Effector CD8-positive, alpha-beta T cell (primary cell): ENCODE measurements at places on chromosomes 1 and 21.

GRCh38 chr1:241292973-241293372, 64.0 kb downstream of the RGS7 start:
- DNase-seq = no peak

- no peak for DNase-seq
These were observed 25.3 kb downstream of the USP25 start for GRCh38 chr21:15755125-15755524.

- DNase-seq = no peak
These were observed 1047.6 kb upstream of the ADGRL4 start for GRCh38 chr1:80054129-80054528.

DNA sequence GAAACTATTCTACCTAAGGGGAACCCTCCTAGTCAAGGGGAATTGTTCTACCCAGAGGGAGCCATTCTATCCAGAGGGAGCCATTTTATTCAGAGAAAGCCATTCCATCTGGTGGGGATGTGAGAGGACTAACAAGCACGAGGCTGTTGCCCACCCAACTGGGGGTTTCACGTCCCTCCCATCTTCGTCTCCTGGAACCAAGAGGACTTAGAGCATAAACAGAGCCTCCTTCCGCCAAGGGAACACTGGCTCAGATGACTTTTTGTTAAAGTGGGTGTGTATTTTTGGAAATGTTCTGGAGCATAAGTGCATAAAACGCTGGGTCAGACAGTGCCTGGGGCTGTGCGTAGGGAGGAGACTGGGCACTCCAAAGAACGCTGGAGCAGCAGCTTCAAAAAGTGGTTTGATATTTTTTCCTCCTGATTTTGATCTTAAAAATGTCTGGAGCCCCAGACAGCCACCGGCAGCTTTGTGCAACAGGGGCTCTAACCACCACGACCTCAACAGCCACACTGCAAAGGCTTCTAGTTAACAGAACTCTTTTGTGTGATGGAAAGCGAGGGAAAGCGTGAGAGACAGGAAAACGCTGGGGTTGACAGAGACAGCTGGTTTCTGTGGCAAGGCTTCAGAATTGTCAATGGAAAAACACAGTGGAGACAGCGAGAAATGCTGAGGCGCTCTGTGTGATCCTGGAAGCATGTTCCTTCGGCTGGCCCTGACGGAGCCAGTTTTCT, 363.6 kb upstream of the CAMK1G start:
- DNase-seq = no peak

DNA sequence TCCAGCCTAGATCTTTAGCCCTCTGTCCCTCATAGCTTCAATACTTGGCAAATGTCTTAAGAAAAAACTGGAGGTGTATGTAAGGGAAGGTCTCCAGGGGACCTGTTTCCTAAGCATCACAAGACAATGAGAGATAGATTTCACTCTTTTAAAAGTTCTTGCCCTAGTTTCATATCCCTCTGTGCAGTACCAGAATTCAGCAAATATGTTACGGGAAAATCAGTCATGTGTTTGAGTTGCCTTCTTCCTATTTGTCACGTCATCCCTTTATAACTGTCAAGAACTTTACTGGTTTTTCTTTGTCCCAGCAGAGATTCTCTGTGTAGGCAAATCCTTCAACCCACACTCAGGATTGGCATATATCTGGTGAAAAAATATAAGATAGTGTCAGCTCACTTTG, 32.3 kb downstream of the DNASE2B start:
- DNase-seq = no peak

DNA sequence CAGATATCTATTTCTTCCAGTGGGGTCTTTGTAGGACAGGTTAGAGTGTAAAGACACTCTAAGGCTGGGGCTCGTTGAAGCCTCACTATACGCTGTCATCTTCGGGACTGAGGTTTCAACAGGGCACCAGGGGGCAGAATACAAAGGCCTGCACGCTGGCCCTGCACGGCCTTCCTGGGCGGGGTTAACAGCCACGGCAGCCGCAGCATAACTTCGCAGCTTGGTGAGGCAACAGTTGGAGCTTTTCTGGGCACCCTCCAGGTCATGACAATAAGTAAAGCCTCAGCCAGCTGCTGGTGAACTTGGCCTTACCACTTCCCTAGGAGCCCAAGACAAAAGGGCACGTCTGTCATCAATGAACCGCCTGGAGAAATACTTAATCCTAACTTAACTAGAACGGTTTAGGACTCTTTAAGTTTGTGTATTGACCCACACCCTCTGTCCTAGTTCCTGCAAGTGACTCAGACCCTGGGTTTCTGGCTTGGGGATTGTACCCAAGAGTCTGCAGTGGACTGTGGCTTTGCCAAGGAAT, 2.3 kb upstream of the RUNX1 start:
- DNase-seq = peak; percentile 56

GRCh38 chr21:40270047-40270446, 402.8 kb downstream of the PCP4 start:
- DNase-seq = no peak

DNA sequence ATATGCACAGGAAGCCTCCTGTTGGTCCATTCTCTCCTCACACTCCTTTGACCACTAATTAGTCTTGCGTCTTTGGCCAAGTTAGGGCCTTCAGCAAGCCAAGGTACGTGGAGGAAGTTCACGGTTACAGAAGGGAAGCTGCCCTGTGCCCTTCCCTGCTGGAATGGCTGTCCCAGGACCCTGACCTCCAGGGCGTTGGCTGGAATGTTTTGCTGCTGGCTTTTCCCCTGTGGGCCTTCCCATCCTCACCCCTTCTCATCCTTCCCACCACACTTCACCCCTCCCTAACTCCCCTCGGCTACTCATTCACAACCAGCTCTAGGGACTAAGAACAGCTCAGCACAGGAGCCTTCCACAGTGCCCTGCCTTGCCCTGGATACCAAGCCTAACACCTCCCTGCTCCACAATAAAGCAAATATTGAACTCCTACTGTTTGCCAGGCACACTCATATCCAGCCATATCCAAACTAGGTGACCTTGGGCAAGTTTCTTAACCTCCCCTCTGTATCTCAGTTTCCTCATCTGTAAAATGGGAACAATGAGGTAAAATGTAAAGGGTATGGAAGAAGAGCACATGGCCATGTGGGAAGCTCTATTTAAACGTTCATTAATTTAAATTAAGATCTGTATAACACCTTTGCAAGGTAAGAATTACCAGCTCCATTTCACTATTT, 8.8 kb upstream of the CDCP2 start:
- DNase-seq = no peak

- no peak for DNase-seq
These were observed 46.5 kb downstream of the PBX1 start for GRCh38 chr1:164605254-164606091.
